ENCODE measurements at places on chromosomes 11 and 22. TPM values are rescaled to one million over a fixed set of nuclear protein-coding genes. Genes with fewer than 3 reads are reported as not detected.

Gene CYTH4
- total RNA-seq = 0.04 TPM

GRCh38 chr11:105942921-105943320, 79.1 kb downstream of the MSANTD4 start:
- no peak for DNase-seq

DNA sequence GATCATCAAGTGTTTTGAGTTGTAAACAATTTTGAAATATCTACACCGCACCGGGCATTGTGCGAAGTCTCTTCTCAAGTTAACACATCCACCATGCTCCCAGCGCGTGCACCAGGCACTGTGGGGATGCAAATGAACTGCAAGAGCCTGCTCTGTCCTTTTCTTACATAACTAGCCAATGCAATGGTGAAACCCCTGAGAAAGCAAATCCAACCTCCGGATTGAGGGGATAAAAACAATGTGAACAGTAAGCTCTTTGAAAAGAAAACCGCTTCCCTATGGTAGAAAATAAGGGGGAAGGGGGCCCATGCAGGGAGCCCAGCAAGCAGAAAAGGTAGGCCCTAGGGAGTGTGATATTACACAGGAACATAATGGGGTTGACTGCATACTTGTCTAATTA, 274.9 kb upstream of the MPPED2 start:
- no peak for DNase-seq

Gene FUT4
- 2.4 TPM for total RNA-seq

DNA sequence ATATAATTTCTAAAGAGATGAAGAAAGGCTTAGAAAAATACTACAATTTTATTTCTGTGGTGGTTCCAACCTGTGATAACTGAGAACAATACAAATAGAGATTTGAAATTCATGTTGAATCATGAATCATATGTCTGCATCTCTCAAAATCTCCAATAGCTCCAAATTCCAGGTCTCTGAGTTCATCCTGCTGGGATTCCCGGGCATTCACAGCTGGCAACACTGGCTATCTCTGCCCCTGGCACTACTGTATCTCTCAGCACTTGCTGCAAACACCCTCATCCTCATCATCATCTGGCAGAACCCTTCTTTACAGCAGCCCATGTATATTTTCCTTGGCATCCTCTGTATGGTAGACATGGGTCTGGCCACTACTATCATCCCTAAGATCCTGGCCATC, at the start of gene OR56B1:
Gene OR56B1, plus strand, starts transcription at position 53 of the 400 bp plus-strand sequence. Its CDS starts 69 bp downstream, at position 122.
- peak; percentile 58 for DNase-seq

- peak; percentile 20 for DNase-seq
Observed at GRCh38 chr11:33997584-33998251, 53.8 kb upstream of the CAPRIN1 start.

- DNase-seq = no peak
Observed at GRCh38 chr11:70247710-70248072, 22.8 kb upstream of the PPFIA1 start.

GRCh38 chr11:45933131-45933831, 10.8 kb downstream of the LARGE2 start:
- no peak for DNase-seq

GRCh38 chr22:38238519-38239071, 34.2 kb downstream of the TMEM184B start:
- no peak for DNase-seq

DNA sequence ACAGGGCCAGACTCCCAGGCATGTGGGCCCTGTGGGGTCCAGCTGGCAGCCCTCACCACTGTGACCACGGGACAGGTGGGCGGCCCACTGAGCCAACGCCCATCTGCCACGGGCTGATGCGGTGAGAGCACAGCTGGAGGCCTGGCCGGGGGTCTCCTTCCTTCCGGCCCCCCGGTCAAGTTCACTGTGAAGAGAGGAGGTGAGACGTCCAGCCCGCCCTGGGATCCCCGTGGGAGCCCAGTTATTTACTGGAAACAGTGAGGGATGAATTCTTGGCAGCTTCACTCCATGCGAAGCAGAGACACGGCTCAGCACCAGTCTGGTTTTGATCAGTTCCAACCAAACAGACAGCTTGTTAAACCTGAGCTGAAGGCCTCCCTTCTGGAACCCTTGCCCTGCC, 38.7 kb downstream of the WNT11 start:
- no peak for DNase-seq

GRCh38 chr22:30314915-30315314, 11.8 kb downstream of the TBC1D10A start:
- no peak for DNase-seq

GRCh38 chr22:35350539-35351503, 30.1 kb upstream of the HMOX1 start:
- DNase-seq = peak; percentile 76

Gene TRPM5
- total RNA-seq = not detected

Gene OR52I2
- total RNA-seq = not detected

GRCh38 chr11:69965821-69966582, 112.1 kb upstream of the ANO1 start:
- DNase-seq = no peak

Gene YPEL1
- not detected for total RNA-seq

Gene PPARA
- 10.0 TPM for total RNA-seq

Gene CBLIF
- total RNA-seq = not detected

DNA sequence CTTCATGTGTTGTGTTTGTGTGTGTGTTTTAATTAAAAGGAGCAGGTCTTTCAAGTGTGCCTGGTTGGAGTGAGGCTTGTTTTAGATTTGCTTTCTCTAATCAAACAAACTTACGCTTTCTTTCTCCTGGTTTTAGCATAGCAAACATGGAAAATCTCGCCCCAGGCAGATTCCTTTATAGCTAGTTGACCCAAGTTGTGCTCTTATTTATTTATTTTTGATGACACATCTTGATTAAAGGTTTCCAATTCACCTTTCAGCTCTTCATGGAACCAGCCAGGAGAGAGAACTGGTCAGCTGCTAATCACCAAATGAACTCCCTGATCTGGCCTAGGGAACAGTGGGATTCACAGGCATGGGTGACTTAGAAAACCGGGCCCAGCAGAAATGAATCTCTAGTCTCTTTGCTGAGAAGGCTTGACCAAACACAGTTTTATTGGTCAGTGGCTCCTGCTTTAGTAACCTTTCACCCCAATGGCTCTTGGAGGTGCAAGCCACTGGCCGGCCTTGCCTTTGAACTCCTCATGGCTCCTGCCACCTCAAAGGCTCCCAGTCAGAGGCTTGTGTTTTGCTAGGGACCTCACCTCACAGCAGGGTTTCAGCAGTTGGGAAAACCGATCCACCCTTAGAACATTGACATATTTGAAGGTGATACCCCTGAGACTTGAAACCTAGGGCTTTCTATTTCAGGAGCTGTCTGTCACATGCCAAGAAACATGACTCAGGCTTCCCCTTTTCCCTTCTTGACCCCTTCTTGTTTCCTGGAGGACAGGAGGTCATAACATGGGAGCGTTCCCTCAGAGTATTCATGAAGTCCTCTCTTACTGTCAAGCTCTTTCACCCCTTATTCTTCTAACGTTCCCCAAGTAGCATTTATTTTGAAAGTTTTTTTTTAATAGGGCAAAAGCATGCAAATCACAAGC, 48.8 kb downstream of the EXT2 start:
- no peak for DNase-seq

- DNase-seq = no peak
Observed at GRCh38 chr22:42931421-42932196, 74.5 kb upstream of the ARFGAP3 start.

Gene TRIM3
- total RNA-seq = 15.4 TPM

- DNase-seq = no peak
Observed at GRCh38 chr11:79159657-79160450, 281.0 kb downstream of the TENM4 start.

- no peak for DNase-seq
Observed at GRCh38 chr11:11588891-11589290, 32.9 kb downstream of the GALNT18 start.

DNA sequence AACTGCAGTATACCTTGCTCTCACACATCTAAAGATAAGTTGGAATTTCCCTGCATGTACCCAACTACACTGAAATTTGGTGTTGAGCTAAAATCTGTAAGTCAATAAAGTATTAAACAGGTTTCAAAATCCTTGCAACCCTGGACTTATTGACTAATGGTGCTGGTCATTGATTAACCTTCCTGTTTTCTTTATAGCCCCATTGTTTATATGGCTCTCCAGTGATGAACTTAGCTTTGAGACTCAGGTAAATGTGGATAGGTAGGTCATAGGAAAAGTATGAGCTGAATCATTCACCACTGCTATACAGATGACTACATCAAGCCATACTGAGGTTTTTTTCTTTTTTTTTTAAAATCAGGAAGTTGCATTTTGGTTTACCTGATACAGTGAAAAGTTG, 132.7 kb downstream of the FAT3 start:
- DNase-seq = peak; percentile 58

Gene LMO1
- total RNA-seq = not detected

GRCh38 chr11:3855808-3856491, 486 bp downstream of the STIM1 start:
- DNase-seq = peak; percentile 34

Gene WNT7B
- 41.8 TPM for total RNA-seq

GRCh38 chr11:62774407-62774806, 3.2 kb downstream of the TAF6L start:
- DNase-seq = no peak

Gene HTR3A
- total RNA-seq = not detected

GRCh38 chr22:33823552-33823951, 96.7 kb downstream of the LARGE1 start:
- DNase-seq = no peak

GRCh38 chr11:8383627-8384026, 119.9 kb upstream of the LMO1 start:
- no peak for DNase-seq

- no peak for DNase-seq
Observed at GRCh38 chr22:40210818-40211217, 33.1 kb downstream of the TNRC6B start.

Gene TMPRSS13
- total RNA-seq = 0.17 TPM

Gene OR51E2
- total RNA-seq = not detected

GRCh38 chr22:20583471-20583922, 76.1 kb downstream of the MED15 start:
- no peak for DNase-seq

- DNase-seq = no peak
Observed at GRCh38 chr22:46993633-46994032, 231.2 kb downstream of the TBC1D22A start.

Gene RNF215
- 9.2 TPM for total RNA-seq

Gene OR4A16
- total RNA-seq = not detected

DNA sequence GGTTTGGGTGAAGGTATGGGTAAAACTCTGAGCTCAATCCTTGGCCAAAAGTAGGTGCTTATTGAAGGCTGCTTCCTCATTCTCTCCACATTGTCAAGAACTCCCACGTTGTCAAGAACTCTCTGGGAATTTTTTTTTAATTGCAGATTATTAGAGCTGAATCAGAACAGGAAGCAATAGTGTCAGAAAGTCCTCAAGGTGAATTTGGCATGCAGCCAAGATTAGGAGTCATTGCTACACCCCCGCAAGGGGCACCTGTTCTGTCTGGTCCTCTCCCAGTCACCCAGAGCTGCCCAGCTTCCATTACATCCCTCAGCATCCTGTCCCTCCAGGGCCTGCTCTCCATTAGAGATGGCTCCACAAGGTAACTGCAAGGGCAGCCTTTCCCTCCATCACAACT, 996.5 kb downstream of the OPCML start:
- DNase-seq = no peak

Gene CAPRIN1
- total RNA-seq = 218 TPM

Gene GLB1L2
- total RNA-seq = 1.4 TPM

- DNase-seq = peak; percentile 27
Observed at GRCh38 chr11:132177106-132177505, 806.7 kb downstream of the NTM start.

- no peak for DNase-seq
Observed at GRCh38 chr22:46044621-46045458, 67.9 kb upstream of the WNT7B start.
